ENCODE measurements at places on chromosomes 13 and 19.

DNA sequence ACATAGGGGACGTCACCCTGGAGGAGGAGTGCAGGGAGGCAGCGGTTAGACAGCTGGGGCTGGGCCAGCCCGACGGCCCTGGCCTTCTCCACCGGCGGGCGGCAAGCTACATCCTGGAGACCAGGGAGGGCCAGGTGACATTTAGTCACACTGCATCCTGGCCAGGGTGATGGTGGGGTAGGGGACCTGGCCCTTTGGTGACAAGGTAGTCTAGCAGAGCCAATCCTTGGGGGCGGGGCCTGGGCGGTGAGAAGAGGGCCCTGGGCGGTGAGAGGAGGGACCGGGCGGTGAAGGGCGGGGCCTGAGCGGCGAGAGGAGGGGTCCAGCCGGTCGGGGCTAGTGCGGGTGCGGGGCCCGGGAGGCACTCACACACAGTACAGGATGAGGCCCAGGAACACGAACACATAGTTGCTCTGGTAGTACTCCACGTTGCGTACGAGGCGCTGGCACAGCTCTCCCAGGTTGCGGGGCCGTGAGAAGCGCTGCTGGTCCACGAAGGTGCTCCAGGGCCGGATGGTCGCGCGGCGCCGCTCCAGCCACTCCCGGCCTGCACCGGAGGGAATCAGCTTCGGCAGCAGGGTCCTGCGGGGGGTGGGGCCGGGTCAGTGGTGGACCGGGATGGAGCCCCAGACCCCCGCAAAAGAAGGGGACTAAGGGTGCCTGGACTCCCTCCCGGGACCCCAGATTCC lies 610 bp downstream of the RABAC1 start:
- peak; percentile 92 for DNase-seq

GRCh38 chr13:19345158-19345557 lies 163.5 kb upstream of the TUBA3C start:
- no peak for DNase-seq

- peak; percentile 84 for DNase-seq
Measured at GRCh38 chr19:4172861-4173473, 9.4 kb downstream of the SIRT6 start.

- peak; percentile 18 for DNase-seq
Measured at GRCh38 chr13:32790731-32791130, 204.5 kb downstream of the PDS5B start.

- DNase-seq: no peak
Measured at GRCh38 chr19:6551607-6552450, 21.0 kb downstream of the TNFSF9 start.

- no peak for DNase-seq
Measured at GRCh38 chr13:101523154-101524131, 71.0 kb downstream of the ITGBL1 start.

- DNase-seq: no peak
Measured at GRCh38 chr13:95524264-95524901, 28.1 kb upstream of the CLDN10 start.

DNA sequence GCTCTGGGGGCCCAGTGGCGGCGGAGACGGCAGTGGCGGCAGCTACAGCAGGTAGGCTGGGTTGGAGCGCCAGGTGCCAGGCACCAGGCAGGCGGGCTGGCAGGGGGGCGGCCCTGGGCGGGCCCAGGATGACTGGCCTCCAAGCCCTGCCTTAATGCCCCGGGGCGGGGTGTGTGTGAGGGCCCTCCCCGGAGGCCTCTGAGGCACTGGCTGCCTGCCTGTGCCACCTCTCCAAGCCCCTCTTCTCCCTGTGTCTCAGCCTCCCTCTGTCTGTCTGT lies at the start of gene KLK11:
TSS of gene KLK11 (minus strand) at position 63 of the 278 bp plus-strand sequence. CDS start 985 bp downstream, outside the sequence.
- no peak for DNase-seq

DNA sequence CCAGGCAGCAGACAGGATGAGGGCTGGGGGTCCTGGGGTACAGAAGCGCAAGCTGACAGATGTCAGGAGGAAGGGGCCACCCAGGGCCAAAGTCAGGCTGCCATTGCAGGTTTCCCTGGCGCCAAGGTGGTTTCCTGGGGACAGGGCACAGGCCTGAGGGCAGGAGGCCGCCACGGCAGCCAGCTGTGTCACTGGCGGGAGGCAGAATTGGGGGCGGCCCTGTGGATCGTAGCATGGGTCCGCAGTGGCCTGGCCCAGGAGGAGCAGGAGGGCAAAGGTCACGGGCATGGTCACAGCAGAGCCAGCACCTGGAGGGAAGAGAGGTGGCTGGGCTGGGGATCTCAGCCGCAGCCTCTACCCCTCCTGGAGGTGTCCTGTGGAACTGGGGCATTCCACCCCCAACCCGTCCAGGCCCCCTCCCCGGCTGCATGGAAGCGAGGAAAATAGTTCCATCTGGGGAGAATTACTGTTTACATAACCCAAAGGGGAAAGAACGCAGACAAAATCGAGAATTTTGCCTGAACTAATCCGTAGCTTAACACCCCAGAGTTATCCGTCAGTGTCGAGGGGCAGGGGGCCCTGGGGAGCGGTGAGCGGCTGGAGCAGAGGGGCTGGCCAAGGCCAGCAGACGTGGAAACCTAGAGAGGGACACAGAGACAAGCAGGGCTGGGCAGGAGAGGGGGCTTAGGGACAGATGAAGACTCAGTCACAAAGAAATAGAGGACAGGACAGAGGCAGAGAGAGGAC lies 1.9 kb downstream of the NTN5 start:
- no peak for DNase-seq

DNA sequence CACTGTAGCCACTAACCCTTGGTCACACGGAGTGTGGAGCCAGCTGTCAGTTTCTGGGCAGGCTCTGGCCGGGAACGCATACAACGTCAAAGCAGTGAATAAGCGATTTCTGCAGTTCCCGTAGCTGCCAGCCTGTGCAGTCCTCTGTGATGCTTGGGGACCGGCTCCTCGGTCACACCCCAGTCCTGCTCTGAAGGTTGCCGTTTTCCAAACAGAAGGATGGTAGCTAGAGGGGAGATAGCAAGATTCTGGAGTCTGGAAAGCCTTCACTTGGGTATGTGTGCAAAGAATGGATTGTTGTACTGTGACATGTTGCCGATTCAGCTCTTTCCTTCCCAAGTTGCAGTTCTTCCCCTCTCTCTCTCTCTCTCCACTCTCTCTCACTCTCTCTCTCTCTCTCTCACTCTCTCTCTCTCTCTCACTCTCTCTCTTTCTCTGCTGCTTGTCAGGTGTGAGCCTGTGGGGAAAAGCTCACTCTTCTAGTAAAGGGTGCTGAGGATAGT lies 38.7 kb upstream of the C1QTNF9 start:
- peak; percentile 37 for DNase-seq

DNA sequence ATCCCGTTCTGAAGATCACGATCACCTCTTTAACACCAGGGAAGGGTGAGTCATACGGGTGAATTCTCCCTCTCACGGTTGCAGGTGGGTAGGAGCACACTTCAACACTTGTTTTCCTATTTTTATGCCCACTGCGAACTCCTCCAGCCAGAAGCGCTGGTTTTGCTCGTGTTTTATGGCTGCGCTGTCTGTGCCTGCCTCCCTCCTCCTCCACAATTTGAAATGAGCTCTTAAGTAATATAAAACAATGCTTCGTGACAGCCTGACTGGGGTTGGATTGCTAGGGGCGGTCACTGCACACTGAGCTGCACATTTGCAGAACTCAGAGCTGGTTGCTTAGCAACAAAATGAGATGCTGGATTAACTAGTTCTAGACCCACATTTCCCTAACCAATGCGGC lies 12.9 kb downstream of the CCDC70 start:
- no peak for DNase-seq

- no peak for DNase-seq
Measured at GRCh38 chr19:17112271-17112670, 36.7 kb downstream of the MYO9B start.

DNA sequence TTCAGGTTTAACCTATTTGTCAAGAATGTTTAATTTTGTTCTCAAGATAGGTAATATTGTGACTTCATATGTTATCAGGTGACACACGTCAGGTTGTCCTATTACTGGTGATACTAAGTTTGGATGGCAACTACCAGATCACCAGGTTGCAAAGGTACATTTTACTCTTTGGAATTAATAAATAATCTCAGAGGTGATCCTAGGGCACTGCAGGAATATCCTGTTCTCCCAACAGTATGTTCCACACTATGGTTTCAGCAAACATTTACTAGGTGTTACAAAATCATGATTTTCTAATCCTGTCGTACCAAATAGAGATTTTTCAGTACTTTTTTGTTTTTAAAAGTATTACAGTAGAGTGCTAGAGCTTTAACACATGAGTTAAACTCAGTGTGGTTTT lies 29.3 kb upstream of the MYCBP2 start:
- no peak for DNase-seq

DNA sequence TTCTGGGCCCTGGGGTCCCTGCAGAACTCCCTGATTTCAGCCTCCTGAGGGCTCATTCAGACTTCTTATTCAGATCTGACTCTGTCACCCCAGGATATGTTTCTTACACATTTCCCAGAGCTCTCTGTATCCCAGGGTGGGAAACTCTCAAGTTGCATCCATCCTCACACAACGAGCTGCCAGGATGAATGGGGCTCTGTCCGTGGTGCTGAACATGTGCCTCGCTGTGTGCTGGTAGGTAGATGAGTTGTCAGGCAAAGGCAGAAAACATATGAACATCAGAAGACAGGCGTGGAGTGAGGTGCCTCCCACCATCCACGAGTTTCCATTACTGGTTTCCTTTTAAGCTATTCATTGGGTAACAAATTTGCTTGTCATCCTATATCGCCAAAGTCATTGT lies 11.4 kb upstream of the IGFL1 start:
- DNase-seq: peak; percentile 49

- DNase-seq: peak; percentile 88
Measured at GRCh38 chr19:17394891-17395415, 957 bp upstream of the CCDC194 start.

DNA sequence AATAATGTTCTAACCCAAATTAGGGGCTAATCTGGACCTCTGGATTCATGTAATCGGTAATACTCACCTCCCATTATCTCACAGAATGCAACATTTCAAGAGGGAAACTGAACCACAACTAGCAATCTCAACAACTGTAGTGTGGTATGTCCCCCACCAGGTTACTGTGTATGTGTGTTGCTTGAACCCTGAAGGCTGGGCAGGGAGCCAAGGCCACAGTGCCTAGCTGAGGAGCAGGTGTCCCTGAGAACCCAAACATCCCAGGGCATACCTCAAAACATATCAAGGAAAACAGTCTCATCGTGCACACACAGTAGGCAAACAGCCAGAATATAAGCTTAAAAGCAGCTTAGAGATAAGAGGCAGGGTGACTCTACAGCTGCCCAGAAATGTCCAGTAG lies 20.5 kb upstream of the NEK3 start:
- no peak for DNase-seq

DNA sequence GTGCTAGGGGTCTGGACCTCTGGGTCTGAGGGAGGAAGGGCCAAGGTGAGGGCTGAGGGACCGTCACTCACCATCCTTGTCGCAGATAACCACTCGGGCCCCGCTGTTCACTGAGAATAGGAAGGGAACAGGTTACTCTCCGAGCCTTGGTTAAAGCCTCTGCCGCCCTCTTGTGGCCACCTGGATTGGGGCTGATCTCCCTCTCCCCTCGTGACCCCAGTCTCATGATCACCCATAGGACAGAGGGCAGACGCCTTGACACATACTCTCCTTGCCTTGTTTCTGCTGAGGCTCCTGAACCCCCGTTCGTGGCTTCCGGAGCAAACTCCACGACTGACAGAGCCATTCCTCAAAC lies 580 bp downstream of the HSD17B14 start:
- peak; percentile 98 for DNase-seq

GRCh38 chr19:50909240-50910070 lies 1.7 kb downstream of the KLK4 start:
- peak; percentile 97 for DNase-seq
